ENCODE measurements at places on chromosomes 3 and 15.

- DNase-seq, result no peak
These were observed 64.9 kb downstream of the TBC1D2B start for GRCh38 chr15:78012643-78013077.

- no peak for DNase-seq
These were observed 11.7 kb downstream of the LRRFIP2 start for GRCh38 chr3:37162501-37163245.

- DNase-seq, result no peak
These were observed 5.8 kb upstream of the HCN4 start for GRCh38 chr15:73374604-73375003.

GRCh38 chr15:93129702-93130488 is 40.9 kb upstream of the RGMA start:
- no peak for DNase-seq

GRCh38 chr3:177751770-177752169 is 554.5 kb upstream of the TBL1XR1 start:
- no peak for DNase-seq

- peak; percentile 21 for DNase-seq
These were observed 88.6 kb upstream of the ZNF385D start for GRCh38 chr3:21839592-21839991.

DNA sequence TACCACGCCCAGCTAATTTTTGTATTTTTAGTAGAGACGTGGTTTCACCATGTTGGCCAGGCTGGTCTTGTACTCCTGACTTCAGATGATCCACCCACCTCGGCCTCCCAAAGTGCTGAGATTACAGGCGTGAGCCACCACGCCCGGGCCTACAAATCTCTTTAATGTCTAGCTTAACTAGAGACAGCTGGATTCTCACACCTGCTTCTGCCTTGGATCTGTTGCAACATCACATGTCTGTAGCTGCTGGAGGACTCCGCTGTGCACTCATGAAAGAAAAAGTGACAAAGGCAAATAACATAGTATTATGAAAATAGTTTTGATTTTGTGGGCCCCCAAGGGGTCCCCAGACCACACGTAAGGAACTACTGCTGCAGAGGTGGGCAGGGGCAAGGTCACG is 85.9 kb downstream of the NCEH1 start:
- DNase-seq, result no peak

DNA sequence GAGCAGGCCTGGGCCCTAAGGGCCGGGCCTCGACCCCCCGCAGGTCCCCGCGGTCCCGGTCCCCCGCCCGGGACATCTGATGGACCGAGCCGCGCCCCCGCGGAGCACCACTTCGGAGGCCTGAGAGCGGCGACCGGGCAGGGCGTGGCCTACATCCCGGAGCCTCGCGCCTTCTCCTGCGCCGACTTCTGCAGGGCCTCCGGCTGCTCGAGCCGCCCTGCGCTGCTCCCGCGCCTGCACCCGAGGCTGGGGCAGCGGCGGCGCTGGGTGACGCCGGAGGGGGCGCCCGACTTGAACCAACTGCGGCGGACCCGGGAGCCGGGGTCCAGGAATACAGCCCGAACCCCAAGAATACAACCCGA is 14.9 kb upstream of the GP9 start:
- DNase-seq, result peak; percentile 55

DNA sequence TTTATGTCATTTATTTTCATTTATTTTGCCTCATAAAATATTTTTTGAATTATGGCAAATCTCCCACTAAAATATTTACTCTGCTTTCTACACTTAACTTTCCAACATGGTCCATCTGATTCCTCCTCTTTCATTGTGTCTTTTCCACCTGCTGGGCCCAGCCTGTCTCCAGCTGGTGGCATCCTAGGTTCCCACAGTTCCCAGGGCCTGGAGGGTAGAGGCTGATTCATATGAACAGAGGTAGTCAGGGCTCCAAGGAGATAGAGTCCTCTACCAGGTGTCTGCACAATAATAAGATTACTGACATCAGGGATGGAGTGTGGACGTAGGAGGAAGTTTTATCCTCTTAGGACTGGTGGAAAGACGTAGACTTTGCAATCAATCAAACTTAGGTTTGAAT is 14.3 kb downstream of the ZBTB38 start:
- no peak for DNase-seq

Measured in right kidney (tissue), 9 donors.